ENCODE measurements at places on chromosomes 12 and 14.

GRCh38 chr12:25151476-25151875, 43.5 kb downstream of the DNAI7 start:
- no peak for DNase-seq

- no peak for DNase-seq
Observed at GRCh38 chr12:132560364-132560613, 50.1 kb downstream of the LRCOL1 start.

DNA sequence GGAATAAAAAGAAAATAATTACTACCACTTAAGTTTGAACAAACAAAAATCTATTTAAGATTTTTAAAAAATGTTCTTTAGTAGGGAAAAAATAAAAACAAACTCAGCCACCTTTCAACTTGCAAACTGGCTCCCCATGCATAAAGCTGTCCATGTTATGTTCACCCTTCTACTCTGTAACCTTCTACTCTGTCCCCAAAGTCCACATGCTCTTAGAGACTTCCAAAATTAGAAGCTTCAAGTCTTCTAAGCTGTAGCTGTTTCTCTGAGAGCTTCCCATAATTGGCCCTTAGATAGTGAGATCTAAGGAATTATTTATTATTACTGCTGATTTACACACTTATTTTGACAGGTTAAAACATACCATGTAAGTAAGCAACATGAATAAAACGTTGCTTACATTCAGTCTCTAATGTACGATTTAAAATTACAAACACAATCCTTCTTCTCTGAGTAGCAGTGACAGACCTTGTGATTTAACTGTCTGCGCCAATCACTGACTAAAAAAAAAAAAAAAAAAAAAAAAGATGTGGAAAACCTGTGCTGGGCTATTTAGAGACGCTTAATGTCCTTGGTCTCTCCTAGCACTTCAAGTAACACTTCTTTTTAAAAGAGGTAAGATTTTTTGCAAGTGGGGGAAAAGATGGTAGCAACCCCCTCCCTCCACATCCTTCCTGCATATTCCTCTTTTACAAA, 28.3 kb upstream of the GRIP1 start:
- no peak for DNase-seq

DNA sequence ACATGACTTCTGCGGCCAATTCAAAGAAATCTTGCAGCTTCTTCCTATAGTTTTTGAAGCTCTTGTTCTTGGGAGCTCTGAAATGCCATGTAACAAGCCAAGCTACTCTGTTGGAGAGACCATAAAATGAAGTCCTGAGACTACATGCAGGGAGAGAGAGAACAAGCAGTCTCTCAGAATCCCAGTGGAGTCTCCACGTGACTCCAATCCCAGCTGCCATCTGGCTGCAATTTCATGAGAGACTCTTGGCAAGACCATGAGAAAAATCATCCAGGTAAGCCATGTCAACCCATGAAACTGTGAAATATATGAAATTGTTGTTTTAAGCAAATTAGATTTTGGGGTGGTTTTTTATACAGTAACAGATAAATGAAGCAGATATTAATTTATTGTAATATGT, 54.4 kb downstream of the KLRG1 start:
- DNase-seq, result no peak
